Liver (tissue), 10 donors: ENCODE measurements at places on chromosomes 11 and 22.

- H3K27ac ChIP-seq = peak overlapping the region; percentile 66
- no peaks in the 10 kb centered on the region for H3K27me3 ChIP-seq
- peaks cover 19% of the 10 kb centered on the region for H3K4me1 ChIP-seq
- no peak for DNase-seq
- no peak overlapping the region for H3K4me3 ChIP-seq
- H3K36me3 ChIP-seq = no peaks in the 10 kb centered on the region
Observed at GRCh38 chr22:50308597-50308935, 1.1 kb upstream of the PLXNB2 start.

- H3K27me3 ChIP-seq = no peaks in the 10 kb centered on the region
- H3K36me3 ChIP-seq = peaks cover 4% of the 10 kb centered on the region
- peak; percentile 80 for DNase-seq
- H3K4me1 ChIP-seq = peaks cover 3% of the 10 kb centered on the region
Observed at GRCh38 chr11:6468712-6469495, 4.8 kb downstream of the TRIM3 start.

GRCh38 chr22:44753189-44754042 lies 1.0 kb downstream of the ARHGAP8 start:
- no peaks in the 10 kb centered on the region for H3K27me3 ChIP-seq
- DNase-seq = no peak
- no peaks in the 10 kb centered on the region for H3K36me3 ChIP-seq
- H3K4me3 ChIP-seq = no peak overlapping the region

GRCh38 chr11:65505466-65506289 lies 6.8 kb downstream of the MALAT1 start:
- peak overlapping the region; percentile 100 for H3K27ac ChIP-seq
- H3K36me3 ChIP-seq = peaks cover 48% of the 10 kb centered on the region
- no peaks in the 10 kb centered on the region for H3K27me3 ChIP-seq
- peak; percentile 55 for DNase-seq

DNA sequence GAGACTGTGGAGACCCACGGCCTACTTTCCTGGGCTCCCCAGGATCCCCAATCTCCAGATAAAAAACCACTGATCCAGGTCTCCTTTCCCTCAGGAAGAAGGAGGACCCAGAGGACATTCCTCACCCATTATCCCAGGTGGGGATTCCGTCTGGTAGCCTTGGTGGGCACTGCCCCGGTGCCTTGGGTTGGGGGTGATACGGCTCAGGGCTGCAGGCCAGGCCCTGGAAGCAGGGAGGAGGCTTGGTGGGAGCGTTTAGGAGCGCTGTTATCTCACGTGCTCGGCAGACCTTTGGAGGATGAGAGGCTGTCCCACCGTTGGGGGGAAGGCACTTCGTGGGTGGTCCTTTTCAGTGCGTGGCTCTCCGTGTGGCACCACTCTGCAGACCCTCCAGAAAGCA lies 926.3 kb downstream of the BRD1 start:
- no peaks in the 10 kb centered on the region for H3K4me1 ChIP-seq
- DNase-seq = peak; percentile 10
- H3K27ac ChIP-seq = no peak overlapping the region
- no peaks in the 10 kb centered on the region for H3K36me3 ChIP-seq
- no peak overlapping the region for H3K4me3 ChIP-seq
- no peaks in the 10 kb centered on the region for H3K27me3 ChIP-seq

DNA sequence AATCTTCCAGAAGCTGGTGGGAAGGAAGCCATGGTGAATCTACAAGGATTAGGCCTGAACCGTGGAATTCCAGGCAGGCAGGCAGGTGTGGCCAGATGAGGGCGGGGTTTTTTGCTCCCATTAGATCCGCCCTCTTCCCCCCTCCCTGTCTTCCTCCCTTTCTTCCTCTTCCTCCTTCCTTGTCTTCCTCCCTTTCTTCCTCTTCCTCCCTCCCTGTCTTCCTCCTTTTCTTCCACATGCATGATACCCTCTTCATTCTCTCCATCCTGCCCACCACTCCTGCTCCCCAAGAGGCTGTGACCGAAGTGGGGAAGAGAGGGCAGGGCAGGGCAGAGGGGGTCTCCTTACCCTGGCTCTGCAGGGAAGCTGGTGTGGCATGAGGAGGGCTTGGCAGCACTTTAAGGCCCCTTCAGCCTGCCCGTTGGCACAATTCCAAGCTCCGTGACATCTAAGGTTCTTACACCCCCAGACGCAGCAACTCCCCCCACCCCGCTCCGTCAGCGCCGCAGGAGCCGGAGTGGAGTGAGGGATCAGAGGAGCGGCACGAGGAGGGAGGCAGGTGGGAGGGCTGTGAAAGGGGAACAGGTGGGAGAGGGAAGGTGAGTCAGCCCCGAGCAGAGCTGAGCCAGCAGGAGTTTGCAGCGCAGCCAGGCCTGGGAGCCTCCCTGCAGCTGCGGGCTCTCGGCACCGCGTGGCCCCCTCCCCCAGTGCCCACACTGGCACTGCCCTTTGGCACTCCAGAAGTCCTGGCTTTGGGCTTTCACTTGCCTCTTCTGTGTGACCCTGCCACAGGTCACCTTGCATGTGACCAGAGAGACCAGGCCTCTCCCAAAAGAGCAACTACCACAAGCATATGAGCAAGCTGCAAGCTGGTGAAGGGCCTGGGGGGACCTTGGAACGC lies 32.1 kb downstream of the KCNJ4 start:
- H3K27me3 ChIP-seq = no peaks in the 10 kb centered on the region
- peak overlapping the region; percentile 31 for H3K27ac ChIP-seq
- DNase-seq = no peak
- H3K36me3 ChIP-seq = no peaks in the 10 kb centered on the region
- H3K4me3 ChIP-seq = no peak overlapping the region

DNA sequence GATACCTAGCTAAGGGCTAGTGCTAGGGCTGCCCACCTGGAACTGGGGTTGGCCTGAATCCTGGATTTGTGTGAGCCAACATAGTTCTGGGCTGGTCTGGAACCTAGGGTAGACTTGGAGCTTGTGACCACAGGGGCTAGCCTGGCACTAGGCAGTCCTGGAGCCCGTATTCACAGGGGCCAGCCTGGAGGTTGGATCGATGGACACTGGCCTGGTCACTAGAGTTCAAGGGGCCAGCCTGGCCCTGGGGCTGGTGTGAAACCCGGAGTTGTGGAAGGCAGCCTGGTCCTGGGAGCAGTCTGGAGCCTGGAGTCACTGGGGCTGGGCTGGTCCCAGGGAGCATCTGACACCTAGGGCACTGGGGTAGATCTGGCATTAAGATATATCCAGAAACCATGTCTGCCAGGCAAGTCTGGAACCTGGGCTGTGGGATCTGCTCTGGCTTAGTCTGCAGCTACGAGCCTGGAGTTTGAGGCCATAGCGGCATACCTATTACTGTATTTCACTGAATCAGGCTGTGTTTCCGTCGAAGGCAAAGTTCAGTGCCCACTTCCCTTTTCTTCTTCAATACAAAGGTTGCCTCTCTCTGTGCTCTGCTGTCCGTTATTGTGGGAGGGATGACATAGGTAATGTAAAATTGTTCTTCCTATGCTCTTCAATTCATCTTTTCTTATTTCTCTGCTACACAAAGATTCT lies 9.1 kb upstream of the GLYATL1B start:
- H3K4me1 ChIP-seq = no peaks in the 10 kb centered on the region
- no peaks in the 10 kb centered on the region for H3K27me3 ChIP-seq
- no peak overlapping the region for H3K27ac ChIP-seq
- no peaks in the 10 kb centered on the region for H3K36me3 ChIP-seq

DNA sequence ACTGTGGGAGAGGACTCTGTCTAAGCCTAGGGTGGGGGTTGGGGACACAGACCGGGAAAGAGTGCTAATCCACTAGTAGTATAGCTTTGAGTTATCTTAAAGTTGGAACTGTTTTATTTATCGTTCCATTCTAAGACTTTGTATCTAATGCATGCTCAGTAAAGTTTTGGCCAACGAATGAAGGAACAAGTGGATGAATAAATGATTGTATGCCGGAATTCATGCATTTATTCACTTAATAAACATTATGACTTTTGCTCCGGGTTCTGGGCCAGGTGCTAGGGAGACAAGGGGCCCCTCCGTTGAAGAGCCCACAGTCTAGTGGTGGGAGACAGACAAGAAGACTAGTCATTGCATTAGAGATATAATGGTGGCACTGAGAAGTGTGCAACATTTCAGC lies 645 bp downstream of the RNF121 start:
- peaks cover 6% of the 10 kb centered on the region for H3K4me1 ChIP-seq
- peak overlapping the region; percentile 92 for H3K4me3 ChIP-seq
- DNase-seq = no peak
- no peaks in the 10 kb centered on the region for H3K27me3 ChIP-seq
- H3K36me3 ChIP-seq = no peaks in the 10 kb centered on the region
- H3K27ac ChIP-seq = no peak overlapping the region

DNA sequence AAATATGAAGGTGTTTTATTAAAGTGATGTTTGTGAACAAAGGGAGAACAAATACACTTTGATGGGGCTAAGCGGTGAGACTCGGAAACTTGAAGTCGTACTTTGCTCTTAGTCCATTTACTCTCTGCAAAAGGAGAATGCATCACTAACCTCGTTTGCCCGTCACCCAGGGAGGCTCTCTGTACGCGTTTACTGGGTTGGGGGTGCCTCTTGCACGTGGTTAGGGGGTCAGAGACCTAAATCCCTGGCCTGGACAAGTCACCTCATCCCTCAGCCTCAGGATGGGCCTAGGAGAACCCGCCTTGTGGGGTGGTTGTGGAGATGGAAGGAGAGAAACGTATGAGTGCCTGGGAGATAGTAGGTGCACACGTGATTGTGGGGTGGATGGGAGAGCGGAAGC lies 803 bp upstream of the IFT27 start:
- H3K36me3 ChIP-seq = no peaks in the 10 kb centered on the region
- no peaks in the 10 kb centered on the region for H3K27me3 ChIP-seq
- H3K27ac ChIP-seq = no peak overlapping the region
- no peak for DNase-seq

DNA sequence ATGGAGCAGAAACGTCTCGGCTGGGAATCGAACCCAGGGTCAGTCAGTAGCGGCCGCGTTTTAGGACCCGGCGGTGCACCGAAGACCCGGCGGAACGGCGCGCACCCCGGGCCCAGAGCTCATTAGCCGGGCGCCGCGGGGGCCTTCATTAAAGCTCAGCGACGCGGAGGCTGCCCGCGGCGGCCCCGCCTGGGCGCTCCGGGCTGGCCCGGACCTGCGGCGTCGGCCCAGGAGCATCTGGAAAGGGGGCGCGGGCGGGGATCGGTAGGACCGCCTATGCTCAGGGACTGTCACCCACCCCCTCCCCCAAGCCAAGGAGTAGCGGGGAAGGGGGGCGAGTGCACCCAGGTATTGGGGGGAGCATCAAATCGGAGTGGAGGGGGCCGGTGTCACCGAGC lies 52.2 kb downstream of the CYTH4 start:
- no peak overlapping the region for H3K4me3 ChIP-seq
- no peaks in the 10 kb centered on the region for H3K36me3 ChIP-seq
- peaks cover 17% of the 10 kb centered on the region for H3K27me3 ChIP-seq
- no peak overlapping the region for H3K27ac ChIP-seq
- H3K4me1 ChIP-seq = peaks cover 13% of the 10 kb centered on the region

DNA sequence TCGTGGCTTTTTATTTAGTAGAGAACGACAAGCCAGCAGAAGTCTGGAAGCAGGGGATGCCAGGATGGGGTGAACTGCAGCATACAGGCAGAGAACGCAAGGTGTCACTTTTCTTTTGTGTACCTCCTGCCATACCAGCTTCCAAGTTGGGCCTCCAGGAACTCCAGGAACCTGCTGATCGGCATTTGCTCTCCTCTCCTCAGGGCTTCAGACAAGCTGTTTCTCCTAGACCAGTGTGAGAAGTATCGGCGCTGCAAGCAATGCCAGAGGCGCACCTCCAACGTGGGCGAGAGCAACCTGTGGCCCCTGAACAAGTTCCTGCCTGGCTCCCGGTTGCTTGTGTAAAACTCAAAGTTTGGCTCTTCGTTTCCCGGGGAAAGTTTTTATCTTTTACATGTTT lies 47.7 kb downstream of the CCDC81 start:
- no peaks in the 10 kb centered on the region for H3K4me1 ChIP-seq
- no peak for DNase-seq
- H3K36me3 ChIP-seq = no peaks in the 10 kb centered on the region
- H3K27me3 ChIP-seq = no peaks in the 10 kb centered on the region
- no peak overlapping the region for H3K27ac ChIP-seq
- no peak overlapping the region for H3K4me3 ChIP-seq

GRCh38 chr11:64848214-64848825 lies 3.9 kb upstream of the CDC42BPG start:
- peak overlapping the region; percentile 11 for H3K27ac ChIP-seq
- H3K4me3 ChIP-seq = no peak overlapping the region
- DNase-seq = no peak
- no peaks in the 10 kb centered on the region for H3K27me3 ChIP-seq
- H3K36me3 ChIP-seq = no peaks in the 10 kb centered on the region

DNA sequence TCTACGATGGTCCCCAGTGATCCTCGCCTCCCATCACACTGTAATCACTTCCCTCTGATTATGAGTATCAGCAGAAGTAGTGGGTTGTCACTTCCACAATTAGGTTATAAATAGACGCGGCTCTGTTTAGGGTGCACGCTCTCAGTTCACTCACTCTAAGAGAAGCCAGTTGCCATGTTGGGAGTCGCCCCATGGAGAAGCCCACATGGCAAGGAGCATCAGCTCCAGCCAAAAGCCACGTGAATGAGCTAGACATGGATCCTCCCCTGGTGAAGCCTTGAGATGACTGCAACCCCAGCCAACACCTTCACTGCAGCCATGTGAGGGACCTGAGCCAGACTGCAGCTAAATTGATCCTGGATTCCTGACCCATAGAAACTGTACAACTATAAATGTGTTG lies 26.4 kb upstream of the MYOD1 start:
- no peak for DNase-seq
- no peaks in the 10 kb centered on the region for H3K4me1 ChIP-seq
- no peak overlapping the region for H3K4me3 ChIP-seq
- H3K27ac ChIP-seq = no peak overlapping the region
- H3K27me3 ChIP-seq = peaks cover 9% of the 10 kb centered on the region
- H3K36me3 ChIP-seq = no peaks in the 10 kb centered on the region

GRCh38 chr11:75024764-75025211 lies 36.1 kb downstream of the NEU3 start:
- no peak for DNase-seq
- no peaks in the 10 kb centered on the region for H3K36me3 ChIP-seq
- H3K27me3 ChIP-seq = no peaks in the 10 kb centered on the region
- H3K27ac ChIP-seq = no peak overlapping the region
- no peaks in the 10 kb centered on the region for H3K4me1 ChIP-seq

- no peak for DNase-seq
- H3K27ac ChIP-seq = peak overlapping the region; percentile 43
- H3K4me1 ChIP-seq = peaks cover 25% of the 10 kb centered on the region
- H3K36me3 ChIP-seq = no peaks in the 10 kb centered on the region
Observed at GRCh38 chr22:38423512-38424503, 31.2 kb downstream of the KCNJ4 start.
